ENCODE measurements at places on chromosomes 16 and 17.

GRCh38 chr16:64982581-64982980 is 139.3 kb downstream of the CDH11 start:
- DNase-seq: no peak

DNA sequence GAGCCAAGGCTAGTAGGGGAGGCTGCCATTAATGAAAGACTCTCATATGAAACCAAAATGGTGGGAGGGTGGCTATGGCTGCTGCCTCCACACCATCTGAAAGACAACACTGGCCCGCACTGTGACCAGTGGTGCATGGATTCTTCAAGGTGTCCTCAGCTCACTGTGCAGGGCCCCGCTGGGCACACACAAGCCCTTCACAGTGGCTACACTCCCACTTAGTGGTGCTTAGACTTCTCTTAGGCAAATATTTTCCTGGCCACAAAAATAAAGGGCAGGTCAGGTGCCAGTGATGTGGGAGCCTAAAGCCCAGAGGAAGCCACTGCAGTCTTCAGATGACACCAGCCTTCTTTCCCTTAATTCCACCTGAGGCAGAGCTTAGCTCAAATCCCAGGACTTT is 38.1 kb upstream of the IRX3 start:
- DNase-seq: no peak

DNA sequence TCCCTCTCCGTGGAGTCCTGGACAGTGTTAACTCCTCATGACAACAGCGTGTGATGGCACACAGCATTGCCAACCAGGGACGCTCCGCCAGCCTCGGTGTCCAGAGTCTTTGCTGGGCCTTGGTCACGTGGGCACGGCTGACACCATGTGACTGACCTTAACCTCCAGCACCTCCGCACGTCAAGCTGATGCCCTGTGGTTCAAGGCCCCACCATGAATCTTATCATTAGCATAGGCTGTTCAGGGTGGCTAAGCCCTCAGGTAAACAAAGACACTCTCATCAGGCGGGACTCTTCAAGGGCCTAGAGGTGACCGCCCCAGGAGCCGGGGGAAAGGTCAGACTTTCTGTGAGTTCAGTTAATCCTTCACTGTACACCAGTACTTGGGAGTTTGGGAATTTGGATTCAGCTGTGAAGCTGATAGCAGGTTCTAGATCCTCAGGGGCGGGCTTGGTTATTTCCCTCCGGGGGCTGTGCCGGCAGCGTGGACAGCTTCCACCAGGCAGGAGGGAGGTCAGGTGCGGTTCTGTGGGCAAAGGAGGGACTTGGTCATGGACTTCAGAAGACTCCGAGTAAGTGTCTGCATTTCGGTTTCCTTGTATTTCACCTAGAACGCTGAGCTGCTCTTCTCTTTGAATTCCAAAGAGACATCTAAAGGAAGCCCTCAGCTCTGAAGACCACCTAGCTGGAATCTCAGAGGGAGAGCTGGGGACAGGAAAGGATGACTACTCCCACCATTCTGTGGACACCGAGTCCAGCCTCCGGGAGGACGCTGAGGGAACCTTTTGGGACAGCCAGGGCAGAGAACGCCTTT is 195.5 kb upstream of the CIBAR2 start:
- no peak for DNase-seq

GRCh38 chr17:70060415-70060814 is 14.6 kb upstream of the KCNJ16 start:
- DNase-seq: no peak

- no peak for DNase-seq
Measured at GRCh38 chr16:50769-51591, 2.4 kb downstream of the POLR3K start.

- DNase-seq: no peak
Measured at GRCh38 chr16:15701975-15702970, 52.2 kb downstream of the NDE1 start.

- no peak for DNase-seq
Measured at GRCh38 chr16:31085873-31086628, 2.7 kb downstream of the PRSS53 start.

Measured in activated naive CD4-positive, alpha-beta T cell treated with anti-CD3 and anti-CD28 coated beads, Interleukin-2, amount 50 U/mL, for 72 hours (primary cell).